LoVo (cell line): ENCODE measurements at places on chromosomes 3 and 15.

DNA sequence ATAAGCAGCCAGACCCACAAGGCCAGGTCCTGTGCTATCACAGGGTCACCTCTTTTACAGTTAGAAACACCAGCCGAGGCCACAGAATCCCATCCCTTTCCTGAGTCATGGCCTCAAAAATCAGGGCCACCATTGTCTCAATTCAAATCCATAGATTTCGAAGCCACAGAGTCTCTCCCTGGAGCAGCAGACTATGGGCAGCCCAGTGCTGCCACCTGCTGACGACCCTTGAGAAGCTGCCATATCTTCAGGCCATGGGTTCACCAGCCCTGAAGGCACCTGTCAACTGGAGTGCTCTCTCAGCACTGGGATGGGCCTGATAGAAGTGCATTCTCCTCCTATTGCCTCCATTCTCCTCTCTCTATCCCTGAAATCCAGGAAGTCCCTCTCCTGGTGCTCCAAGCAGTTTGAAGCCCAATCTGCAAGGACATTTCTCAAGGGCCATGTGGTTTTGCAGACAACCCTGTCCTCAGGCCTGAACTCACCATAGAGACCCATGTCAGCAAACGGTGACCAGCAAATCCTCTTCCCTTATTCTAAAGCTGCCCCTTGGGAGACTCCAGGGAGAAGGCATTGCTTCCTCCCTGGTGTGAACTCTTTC, 39.6 kb downstream of the TGM4 start:
- peak; percentile 68 for DNase-seq

DNA sequence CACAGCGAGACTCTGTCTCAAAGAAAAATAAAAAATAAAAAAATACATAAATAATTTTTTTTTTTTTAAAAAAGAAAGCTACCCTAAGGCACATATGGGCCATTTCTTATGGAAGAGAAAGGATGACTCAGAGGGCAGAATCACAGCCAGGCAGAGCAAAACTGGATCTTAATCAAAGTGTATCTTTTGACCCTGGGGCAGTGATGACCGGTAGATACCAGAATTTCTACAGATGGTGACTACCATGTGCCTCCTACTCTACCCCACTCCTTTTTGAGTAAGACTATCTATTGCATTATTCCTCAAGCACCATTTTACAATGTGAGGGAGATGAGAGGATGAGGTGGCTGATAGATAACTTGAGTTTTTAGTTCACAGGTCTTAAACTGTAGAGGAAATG, 26.0 kb downstream of the TARS3 start:
- DNase-seq: no peak

GRCh38 chr3:155981669-155982068, 111.2 kb downstream of the GMPS start:
- DNase-seq: no peak

GRCh38 chr3:65173841-65174240, 486.0 kb upstream of the ADAMTS9 start:
- DNase-seq: no peak

GRCh38 chr3:16912400-16913263, 27.9 kb downstream of the PLCL2 start:
- no peak for DNase-seq

- DNase-seq: no peak
These were observed 8.5 kb downstream of the BFSP2 start for GRCh38 chr3:133408366-133408765.

GRCh38 chr3:158430448-158430847, 140.5 kb upstream of the MLF1 start:
- no peak for DNase-seq
